ENCODE measurements at places on chromosomes 5 and 9.

GRCh38 chr9:130246126-130246525 lies 19.4 kb upstream of the HMCN2 start:
- DNase-seq, result no peak

GRCh38 chr9:96382839-96383164 lies 709 bp downstream of the SLC35D2 start:
- no peak for DNase-seq

GRCh38 chr9:21611891-21612290 lies 129.8 kb upstream of the IFNE start:
- DNase-seq, result peak; percentile 38

- no peak for DNase-seq
Observed at GRCh38 chr5:74250304-74251102, 390.0 kb downstream of the ENC1 start.

GRCh38 chr9:136916330-136917184 lies 28.0 kb downstream of the FBXW5 start:
- no peak for DNase-seq

GRCh38 chr9:35797311-35798109 lies 6.1 kb downstream of the NPR2 start:
- no peak for DNase-seq

GRCh38 chr5:67262206-67262605 lies 65.6 kb upstream of the CD180 start:
- DNase-seq, result no peak

DNA sequence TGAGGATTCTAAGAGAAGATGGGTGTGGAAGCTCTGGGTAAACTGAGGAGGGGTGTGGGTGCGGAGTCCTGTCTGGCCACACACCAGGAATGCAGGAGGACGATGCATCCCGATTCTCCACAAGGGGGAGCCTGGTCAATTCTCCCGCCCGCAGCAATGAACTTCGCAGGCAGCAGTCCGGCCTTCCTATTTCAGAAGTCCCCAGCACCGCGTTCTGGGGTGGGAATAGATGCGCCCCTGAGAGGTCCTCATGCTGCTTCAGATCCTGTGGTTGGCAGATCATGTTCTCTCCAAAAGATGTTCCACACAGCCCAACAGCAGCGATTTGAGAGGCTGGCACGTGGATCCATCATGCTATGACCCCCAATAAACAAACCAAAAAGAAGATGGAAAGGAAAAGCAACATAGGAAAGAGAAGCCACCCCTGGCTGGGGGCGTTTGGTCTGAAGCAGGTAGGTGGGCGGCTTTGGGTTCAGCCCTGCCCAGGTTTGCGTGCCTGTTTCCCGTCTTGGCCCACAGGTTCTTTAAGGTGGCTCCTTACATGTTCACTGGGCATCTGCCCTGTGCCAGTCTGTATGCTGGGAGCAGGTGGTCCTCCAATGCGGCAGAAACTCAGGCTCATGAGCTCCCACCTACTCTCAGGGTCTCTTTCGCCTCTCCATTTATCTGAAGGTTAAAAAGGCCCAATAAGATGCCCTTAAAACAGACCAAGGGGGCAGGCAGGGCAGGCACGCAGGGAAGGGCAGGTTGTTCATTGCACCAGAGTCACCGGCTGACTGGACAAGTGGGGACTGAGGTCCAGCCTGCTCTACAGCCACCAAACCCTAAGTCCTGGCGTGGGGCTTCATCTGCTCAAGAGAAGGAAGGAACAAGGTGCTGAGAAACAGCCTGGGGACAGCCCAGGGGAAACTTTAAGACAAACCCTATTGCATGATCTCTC lies 171.6 kb downstream of the PAX5 start:
- DNase-seq, result peak; percentile 27

DNA sequence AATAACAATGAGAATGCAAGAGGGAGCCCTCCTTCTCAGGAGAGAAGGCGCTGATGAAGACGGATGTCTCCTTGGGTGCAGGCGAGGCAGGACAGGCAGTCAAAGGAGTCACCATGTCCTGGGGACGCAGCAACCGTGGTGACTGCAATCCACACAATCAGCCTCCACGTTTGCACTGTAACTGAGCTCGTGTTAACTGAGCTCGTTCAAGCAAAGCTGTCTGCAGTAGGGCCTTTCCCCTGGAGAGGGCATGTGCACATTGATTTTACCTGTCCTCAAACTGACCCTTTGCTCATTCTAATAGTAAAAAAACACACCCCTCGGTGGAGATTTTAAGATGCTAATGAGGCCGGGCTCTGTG lies 2.8 kb downstream of the SARDH start:
- DNase-seq, result no peak

DNA sequence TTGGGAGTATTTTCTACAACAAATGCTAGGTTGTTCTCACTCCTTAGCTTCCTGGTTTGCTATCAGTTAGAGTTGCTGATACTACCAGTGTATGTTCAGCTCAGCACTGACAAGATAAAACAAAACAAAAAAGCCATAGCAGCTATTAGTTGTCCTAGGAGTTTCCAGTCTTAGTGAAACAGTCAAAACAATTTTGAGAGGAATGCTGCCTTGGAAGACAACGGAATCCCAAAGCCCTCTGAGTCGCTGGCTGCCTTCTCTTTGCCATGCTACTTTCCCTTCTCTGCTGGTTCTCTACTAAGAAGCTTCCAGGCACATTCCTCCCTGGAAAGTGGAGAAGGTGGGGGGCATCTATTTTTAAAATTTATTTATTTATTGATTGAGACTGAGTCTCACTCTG lies 5.4 kb upstream of the CREBRF start:
- DNase-seq, result no peak

- no peak for DNase-seq
Observed at GRCh38 chr9:135081264-135081660, 6.2 kb upstream of the OLFM1 start.

- DNase-seq, result no peak
Observed at GRCh38 chr5:135395866-135396265, 3.2 kb downstream of the MACROH2A1 start.

DNA sequence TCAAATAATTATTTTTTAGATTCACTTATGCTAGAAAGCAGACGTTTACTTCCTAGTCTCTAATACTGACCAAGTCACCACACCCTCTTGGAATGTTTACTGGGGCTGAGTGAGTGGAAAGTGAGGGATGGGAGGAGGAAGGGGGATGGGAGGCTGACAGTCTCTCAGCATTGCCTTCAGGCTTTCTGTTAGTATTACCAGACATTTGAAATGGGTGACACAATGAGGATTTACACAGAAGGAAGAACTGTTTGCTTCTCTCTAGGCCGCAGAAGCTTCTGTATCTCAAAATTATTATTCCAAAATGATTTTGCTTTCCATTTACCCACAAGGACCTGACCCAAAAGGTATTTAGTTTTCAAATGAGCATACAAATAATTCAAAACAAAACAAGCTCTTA lies 232.8 kb upstream of the ZNF608 start:
- DNase-seq, result no peak

DNA sequence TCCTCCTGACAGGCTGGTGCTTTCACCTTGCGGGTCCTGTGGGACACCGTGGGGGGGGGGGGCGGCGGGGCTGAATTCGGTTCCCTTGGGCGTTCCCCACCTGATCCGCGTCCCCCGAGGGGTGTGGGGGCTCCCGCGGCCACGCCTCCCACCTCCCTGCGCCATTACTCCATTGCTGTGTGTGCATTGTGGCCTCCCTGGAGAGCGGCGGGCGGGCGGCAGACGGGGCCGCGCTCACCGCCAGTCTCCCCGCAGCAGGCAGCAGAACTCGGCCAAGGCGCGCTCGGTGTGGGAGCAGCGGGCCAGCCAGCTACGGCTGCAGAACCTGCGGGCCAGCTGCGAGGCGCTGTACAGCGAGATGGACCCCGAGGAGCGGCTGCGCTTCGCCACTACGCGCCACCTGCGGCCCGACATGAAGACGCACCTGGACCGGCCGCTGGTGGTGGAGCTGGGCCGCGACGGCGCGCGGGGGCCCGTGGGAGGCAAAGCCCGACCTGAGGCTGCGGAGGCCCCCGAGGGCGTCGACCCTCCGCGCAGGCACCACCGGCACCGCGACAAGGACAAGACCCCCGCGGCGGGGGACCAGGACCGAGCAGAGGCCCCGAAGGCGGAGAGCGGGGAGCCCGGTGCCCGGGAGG lies 145.3 kb downstream of the CACNA1B start:
- no peak for DNase-seq

DNA sequence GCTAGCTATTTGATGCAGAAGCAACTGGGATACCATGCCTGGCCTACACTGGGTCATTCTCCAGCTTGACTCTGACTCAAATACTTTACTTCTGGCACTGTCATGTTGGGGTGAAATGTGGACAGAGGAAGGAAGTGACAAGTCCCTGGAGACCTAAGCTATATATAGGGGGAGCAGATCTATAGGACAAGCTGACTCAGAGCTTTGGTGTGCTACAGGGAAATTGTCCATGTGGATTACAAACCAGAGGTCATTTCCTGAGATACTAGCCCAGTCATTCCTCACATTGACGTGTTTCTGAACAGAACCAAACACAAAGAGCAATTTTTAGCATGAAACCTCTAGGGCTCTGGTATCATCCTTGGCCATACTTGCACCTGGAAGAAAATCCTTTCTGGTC lies 531.6 kb upstream of the CLINT1 start:
- DNase-seq, result no peak

DNA sequence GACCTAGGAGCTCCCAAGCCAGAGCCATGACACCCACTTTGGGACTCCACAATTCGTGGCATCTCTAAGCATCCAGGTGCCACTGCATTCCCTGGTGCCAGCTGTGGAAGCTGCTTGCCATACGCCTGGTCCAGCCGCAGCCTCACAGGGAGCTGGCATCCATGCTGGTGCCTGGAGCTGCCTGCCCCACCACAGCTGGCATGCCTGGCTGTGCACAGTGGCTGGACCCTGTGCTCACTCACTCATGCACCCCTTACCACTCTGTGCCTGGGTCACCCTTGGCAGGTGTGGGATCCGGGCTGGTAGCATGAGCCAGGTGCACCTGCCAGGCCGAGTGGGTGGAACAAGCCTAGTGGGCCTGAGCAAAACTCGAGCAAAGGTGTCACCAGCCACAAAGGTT lies 90.1 kb downstream of the CAVIN4 start:
- DNase-seq, result no peak

DNA sequence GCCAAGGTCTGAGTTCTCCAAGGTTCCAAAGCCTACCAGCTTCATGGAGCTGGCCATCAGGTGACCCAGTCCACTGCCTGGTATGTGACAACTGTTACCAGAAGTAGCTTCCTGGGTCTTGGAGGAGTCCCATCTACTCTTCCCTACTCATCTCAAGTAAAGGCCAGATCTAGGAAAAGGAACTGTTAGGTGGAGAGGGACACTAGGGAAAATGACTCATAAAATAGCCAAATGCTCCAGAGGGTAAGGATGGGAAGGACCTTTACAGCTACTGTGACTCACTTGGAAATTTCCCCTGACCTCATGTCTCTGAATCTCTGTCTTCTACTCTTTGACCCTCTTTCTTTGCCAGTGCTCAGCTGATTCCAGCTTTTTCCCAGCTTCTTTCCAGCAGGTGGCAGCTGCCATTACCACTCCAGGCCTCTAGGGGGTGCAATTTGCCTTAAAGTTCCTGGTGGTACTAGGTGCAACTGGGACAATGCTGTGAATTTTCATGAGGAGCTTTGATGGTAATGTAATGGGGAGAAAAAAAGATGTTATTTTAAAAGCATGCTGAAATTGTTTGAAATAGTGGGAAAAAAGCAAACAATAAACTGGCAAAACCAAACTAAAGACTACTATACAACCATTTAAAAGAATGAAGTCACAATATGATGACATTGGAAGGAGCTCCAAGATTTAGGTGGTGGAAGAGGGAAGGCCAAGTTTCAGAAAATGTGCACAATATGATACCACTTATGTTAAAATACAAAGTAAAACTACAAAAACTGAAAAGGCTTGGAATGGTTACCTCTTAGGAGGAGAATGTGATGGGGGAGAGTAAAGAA lies 27.1 kb upstream of the MYORG start:
- peak; percentile 79 for DNase-seq

DNA sequence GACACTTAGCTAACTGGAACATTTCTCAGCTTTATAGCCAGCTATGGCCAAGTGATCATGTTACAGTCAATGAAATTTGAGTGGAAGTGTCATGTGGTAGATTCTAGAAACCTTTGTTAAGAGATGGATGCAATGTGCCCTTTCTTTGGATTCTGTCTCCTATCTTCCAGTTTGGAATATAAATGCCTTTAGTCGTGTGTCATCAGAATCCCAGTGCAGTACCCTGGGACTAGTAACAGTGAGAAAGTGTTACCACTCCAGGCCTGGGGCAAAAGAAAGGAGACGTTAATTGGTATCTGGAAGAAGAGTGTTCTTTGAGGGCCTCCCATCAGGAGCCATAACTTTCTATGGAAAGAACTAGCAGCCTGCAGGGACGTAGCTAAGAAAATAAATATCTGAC lies 149.6 kb downstream of the SNX18 start:
- DNase-seq, result no peak

- DNase-seq, result no peak
Observed at GRCh38 chr9:82410866-82411265, 422.3 kb downstream of the SPATA31D1 start.

GRCh38 chr9:12735665-12736064 lies 39.2 kb upstream of the LURAP1L start:
- no peak for DNase-seq

- DNase-seq, result peak; percentile 25
Observed at GRCh38 chr5:113489299-113489698, 1.0 kb upstream of the MCC start.

DNA sequence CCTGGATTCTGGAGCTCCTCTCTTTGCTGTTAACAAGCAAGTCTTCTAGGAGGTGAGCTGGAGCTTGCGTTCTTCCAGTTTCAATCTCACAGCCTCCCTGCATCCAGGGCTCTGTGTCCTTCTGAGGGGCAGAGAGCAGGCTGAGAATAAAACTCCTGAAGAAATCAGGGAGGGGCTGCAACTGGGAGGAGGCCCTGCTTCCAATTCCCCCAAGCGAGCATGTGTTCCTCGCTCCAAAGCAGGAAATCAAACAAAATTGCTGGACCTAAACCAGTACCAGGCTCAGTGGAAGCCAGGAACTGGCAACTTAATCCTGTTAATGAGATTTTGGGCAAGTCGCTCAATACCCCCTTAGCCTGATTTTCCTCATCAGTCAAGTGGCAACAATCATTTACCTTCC lies 181.8 kb downstream of the ASTN2 start:
- DNase-seq, result no peak

DNA sequence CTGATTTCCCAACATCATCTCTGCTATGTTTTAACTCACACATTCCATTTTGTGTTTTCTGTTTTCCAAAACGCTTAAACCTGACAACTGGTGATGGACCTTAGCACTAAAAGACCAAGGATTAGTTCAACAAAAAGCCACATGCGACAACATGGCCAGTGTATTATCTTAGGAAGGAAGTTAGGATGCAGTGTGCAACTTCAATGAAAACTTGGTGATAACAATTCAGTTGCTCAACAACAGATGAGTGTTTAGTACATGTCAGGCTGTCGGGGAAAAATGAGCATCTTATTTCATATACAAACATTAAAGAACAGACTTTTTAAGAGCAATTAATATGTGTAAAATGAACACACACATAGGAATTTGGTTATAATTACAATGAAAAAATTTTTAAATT lies 780.0 kb downstream of the SEMA5A start:
- no peak for DNase-seq

- peak; percentile 50 for DNase-seq
Observed at GRCh38 chr9:36191290-36191645, 547 bp downstream of the CLTA start.

All from activated naive CD4-positive, alpha-beta T cell treated with anti-CD3 and anti-CD28 coated beads for 36 hours (primary cell).